Calu3 (cell line): ENCODE measurements at places on chromosomes 6 and 20. TPM values are rescaled to one million over a fixed set of nuclear protein-coding genes. Genes with fewer than 3 reads are reported as not detected.
A peak's percentile ranks its signal among the peaks of the same experiment; 100 is the strongest.

- H3K27me3 ChIP-seq = no peaks in the 10 kb centered on the region
- peaks cover 4% of the 10 kb centered on the region for H3K36me3 ChIP-seq
- no peak overlapping the region for H3K4me3 ChIP-seq
- no peak overlapping the region for H3K27ac ChIP-seq
- DNase-seq = peak; percentile 55
- peaks cover 9% of the 10 kb centered on the region for H3K4me1 ChIP-seq
Measured at GRCh38 chr6:46419576-46420002, 71.7 kb downstream of the RCAN2 start.

DNA sequence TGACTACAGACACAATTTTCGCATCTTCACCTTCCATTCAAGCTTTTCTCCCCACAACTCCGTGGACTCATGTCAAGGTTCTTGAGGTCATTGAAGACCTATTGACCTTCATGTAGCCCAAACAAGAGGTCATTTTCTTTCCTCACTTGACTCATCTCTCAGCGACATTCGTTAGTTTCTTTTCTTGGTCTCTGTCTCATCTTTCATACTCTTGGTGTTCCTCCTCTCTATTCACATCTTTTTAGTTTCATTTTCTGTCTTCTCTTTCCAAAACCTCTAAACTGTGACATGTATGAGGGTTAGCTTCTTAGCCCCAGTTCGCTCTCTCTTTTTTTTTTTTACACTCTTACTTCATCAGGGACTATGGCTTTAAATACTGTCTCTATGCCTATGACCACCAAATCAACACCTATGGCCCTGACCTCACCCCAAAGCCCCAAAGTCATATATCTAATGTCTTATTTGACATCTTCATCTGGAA lies 128.6 kb upstream of the BACH2 start:
- H3K4me3 ChIP-seq = peak overlapping the region; percentile 5
- H3K27me3 ChIP-seq = no peaks in the 10 kb centered on the region
- no peaks in the 10 kb centered on the region for H3K36me3 ChIP-seq
- H3K4me1 ChIP-seq = peaks cover 18% of the 10 kb centered on the region

DNA sequence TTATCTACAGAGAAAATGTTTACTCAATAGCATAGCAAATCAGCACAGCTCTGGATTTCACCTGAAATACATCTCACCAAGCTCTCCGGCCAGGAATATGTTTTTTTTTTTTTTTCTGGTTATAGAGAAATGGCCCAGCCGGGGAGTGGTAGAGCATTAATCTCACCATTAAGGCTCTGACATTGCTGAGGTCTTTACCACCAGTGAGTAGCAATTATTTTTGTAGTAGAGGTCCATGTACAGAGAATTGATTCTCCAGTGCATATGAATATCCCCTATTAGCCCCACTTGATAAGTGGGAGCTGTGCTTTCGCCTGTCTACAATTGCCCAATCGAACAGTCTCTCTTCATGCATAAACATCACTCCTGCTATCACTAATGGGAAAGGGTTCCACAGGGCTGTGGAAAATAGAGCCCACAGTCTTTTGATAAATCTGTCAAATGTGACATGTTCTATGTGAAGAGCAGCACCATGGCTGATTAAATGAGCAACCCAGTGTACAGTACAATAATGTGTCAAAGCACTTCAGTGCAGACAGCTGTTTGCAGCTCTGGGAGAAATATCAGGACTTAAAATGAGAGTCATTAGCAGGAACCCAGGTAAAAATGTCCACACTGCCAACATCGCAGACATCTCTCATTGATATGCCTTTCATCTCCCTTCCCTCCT lies 227.1 kb upstream of the ID4 start:
- H3K27ac ChIP-seq = no peak overlapping the region
- no peaks in the 10 kb centered on the region for H3K36me3 ChIP-seq

- DNase-seq = no peak
- H3K4me1 ChIP-seq = no peaks in the 10 kb centered on the region
- no peak overlapping the region for H3K4me3 ChIP-seq
- no peaks in the 10 kb centered on the region for H3K36me3 ChIP-seq
Measured at GRCh38 chr6:165937564-165938358, 229.9 kb downstream of the TBXT start.

AGER gene
- 14.3 and 14.4 TPM in 2 replicates for total RNA-seq
